Spleen (tissue), 13 donors: ENCODE measurements at places on chromosomes 4 and X. TPM values are rescaled to one million over a fixed set of nuclear protein-coding genes. Genes with fewer than 3 reads are reported as not detected.
A peak's percentile ranks its signal among the peaks of the same experiment; 100 is the strongest.

GRCh38 chr4:183304067-183304466 is 16.0 kb downstream of the CLDN22 start:
- no peaks in the 10 kb centered on the region for H3K27me3 ChIP-seq
- no peak overlapping the region for H3K4me3 ChIP-seq
- no peak for DNase-seq
- no peak overlapping the region for H3K27ac ChIP-seq
- no peaks in the 10 kb centered on the region for H3K36me3 ChIP-seq

- H3K36me3 ChIP-seq: no peaks in the 10 kb centered on the region
- no peak overlapping the region for H3K4me3 ChIP-seq
- no peaks in the 10 kb centered on the region for H3K4me1 ChIP-seq
- H3K27ac ChIP-seq: no peak overlapping the region
These were observed 96.9 kb upstream of the PSAPL1 start for GRCh38 chr4:7531640-7531994.

- peak; percentile 90 for DNase-seq
- H3K4me1 ChIP-seq: peaks cover 18% of the 10 kb centered on the region
- H3K27me3 ChIP-seq: no peaks in the 10 kb centered on the region
- peak overlapping the region; percentile 84 for H3K4me3 ChIP-seq
- peak overlapping the region; percentile 95 for H3K27ac ChIP-seq
These were observed 743 bp downstream of the ANTXR2 start for GRCh38 chr4:80072228-80072743.

GRCh38 chrX:97863261-97863660 is 979.6 kb downstream of the RPA4 start:
- DNase-seq: no peak
- H3K4me1 ChIP-seq: no peaks in the 10 kb centered on the region
- H3K27ac ChIP-seq: no peak overlapping the region
- H3K36me3 ChIP-seq: no peaks in the 10 kb centered on the region

GRCh38 chr4:44806071-44806470 is 79.7 kb upstream of the GNPDA2 start:
- no peak for DNase-seq
- no peaks in the 10 kb centered on the region for H3K36me3 ChIP-seq
- H3K4me3 ChIP-seq: no peak overlapping the region
- H3K27me3 ChIP-seq: no peaks in the 10 kb centered on the region

DNA sequence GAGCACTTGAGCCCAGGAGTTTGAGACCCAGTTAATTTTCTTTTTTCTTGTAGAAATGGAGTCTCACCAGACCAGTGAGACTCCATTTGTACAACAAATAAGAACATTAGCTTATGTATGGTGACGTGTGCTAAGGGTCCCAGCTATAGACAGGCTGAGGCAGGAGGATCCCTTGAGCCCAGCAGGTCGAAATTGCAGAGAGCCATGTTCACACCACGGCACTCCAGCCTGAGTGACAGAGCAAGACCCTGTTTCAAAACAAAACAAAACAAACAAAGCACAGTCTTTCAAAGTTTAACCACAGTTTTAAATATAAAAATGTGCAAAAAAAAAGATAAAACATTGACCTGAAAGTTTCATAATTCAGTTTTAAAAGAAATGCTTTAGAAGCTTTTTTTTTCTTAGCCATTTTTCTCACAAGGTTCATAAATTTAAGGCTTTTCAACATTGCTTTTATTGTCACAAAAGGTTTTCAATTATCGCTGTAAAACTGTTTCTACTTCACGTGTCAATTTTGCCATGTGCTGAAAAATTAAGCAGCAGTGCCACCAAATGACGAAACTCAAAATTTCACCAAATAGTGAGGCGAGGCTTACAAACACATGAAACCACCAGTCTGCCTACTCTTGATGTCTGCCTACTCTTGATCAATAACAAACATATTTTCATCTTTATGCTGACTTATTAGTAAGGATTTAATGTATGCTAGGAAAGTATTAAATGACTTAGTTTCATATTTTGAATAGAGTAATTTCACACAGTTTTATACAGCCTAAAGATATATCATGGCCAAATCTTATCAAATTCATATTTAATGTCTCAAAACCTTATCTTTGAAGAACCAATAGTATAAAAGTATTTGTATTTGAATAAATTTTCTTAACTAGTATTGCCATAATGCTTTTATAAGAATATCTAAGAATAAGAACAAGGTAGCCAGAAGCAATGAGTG is 126.3 kb downstream of the NEK1 start:
- no peak overlapping the region for H3K4me3 ChIP-seq
- no peaks in the 10 kb centered on the region for H3K27me3 ChIP-seq
- no peak for DNase-seq
- H3K4me1 ChIP-seq: no peaks in the 10 kb centered on the region

GRCh38 chr4:174427571-174428140 is 94.6 kb downstream of the HPGD start:
- no peak overlapping the region for H3K27ac ChIP-seq
- DNase-seq: no peak
- H3K27me3 ChIP-seq: no peaks in the 10 kb centered on the region
- H3K36me3 ChIP-seq: no peaks in the 10 kb centered on the region
- H3K4me3 ChIP-seq: no peak overlapping the region

- peaks cover 8% of the 10 kb centered on the region for H3K4me1 ChIP-seq
- H3K4me3 ChIP-seq: no peak overlapping the region
- no peaks in the 10 kb centered on the region for H3K36me3 ChIP-seq
- H3K27ac ChIP-seq: no peak overlapping the region
- no peak for DNase-seq
These were observed 59.4 kb upstream of the FBXW7 start for GRCh38 chr4:152594978-152595925.

- no peaks in the 10 kb centered on the region for H3K36me3 ChIP-seq
- H3K27me3 ChIP-seq: no peaks in the 10 kb centered on the region
- no peaks in the 10 kb centered on the region for H3K4me1 ChIP-seq
- H3K4me3 ChIP-seq: no peak overlapping the region
These were observed 60.2 kb downstream of the CHRNA9 start for GRCh38 chr4:40395166-40395900.

DNA sequence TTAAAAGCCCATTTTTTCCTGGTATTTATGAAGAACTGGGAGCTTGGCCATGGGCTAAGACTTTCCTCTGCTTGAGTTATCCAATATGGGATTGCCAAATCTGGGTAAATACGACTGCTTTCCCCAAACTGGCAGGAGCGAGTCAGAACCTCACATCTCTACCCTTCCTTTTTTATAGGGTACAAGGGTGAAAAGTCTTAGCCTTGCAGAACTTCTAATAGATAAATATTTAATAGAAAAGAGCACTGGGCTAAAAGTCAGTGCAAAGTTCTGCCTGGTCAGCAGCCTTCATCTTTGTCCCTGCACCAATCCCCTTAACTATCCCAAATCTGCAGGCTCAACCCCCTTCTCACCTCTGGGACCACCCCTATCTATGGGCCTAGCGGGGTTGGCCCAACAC is 61.6 kb upstream of the ACSL1 start:
- no peak for DNase-seq
- no peak overlapping the region for H3K27ac ChIP-seq
- no peaks in the 10 kb centered on the region for H3K36me3 ChIP-seq
- no peaks in the 10 kb centered on the region for H3K27me3 ChIP-seq
- peaks cover 12% of the 10 kb centered on the region for H3K4me1 ChIP-seq

GRCh38 chr4:145507636-145508035 is 26.0 kb downstream of the SMAD1 start:
- peak overlapping the region; percentile 52 for H3K27ac ChIP-seq

DNA sequence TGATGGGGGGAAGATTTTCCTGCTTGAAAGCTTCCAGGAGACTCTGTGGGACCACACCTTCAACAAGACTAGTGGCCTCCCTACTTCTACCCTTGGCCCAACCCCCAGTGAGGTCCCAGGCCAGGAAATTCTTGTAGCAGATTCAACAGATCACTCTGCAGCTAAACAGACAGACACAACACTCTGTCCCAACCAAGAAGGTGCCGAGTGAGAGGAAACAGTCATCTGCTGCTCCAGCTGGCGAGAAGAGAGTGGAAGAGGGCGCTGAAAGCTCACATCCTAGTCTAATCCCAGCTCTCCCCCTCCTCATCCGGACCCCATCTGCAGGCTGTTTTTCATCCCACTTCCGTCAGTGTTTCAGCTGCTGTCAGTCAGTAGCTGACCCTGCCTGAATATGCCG is 63.4 kb downstream of the CHRDL1 start:
- H3K27ac ChIP-seq: no peak overlapping the region
- no peak overlapping the region for H3K4me3 ChIP-seq
- H3K27me3 ChIP-seq: no peaks in the 10 kb centered on the region
- DNase-seq: no peak
- H3K36me3 ChIP-seq: no peaks in the 10 kb centered on the region
- no peaks in the 10 kb centered on the region for H3K4me1 ChIP-seq

- H3K27ac ChIP-seq: no peak overlapping the region
- no peaks in the 10 kb centered on the region for H3K27me3 ChIP-seq
- DNase-seq: no peak
- H3K4me1 ChIP-seq: peaks cover 3% of the 10 kb centered on the region
- no peaks in the 10 kb centered on the region for H3K36me3 ChIP-seq
These were observed 9.7 kb upstream of the EOLA2 start for GRCh38 chrX:149948016-149948415.

DNA sequence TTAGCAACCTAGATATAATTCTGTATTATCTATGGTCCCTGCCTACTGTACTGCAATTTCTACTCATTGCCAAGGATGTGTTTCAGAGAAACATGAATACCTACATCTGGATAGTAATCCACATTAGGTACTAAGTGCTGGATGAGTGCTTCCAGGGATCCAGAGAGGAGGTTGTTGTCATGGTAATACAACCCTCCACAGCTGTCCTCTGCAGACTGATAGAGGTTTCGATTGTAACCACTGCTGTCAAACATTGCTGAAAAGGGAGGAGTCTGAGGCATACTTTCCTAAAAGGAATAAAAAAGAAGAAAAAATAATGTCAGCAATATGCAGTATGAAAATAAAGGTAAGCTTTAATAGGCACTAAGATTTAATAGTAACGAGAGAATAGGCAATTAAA is 12.5 kb downstream of the RASGEF1B start:
- no peak overlapping the region for H3K4me3 ChIP-seq
- H3K36me3 ChIP-seq: peaks cover 43% of the 10 kb centered on the region
- H3K4me1 ChIP-seq: peaks cover 40% of the 10 kb centered on the region
- no peaks in the 10 kb centered on the region for H3K27me3 ChIP-seq
- no peak overlapping the region for H3K27ac ChIP-seq

- H3K27me3 ChIP-seq: no peaks in the 10 kb centered on the region
- no peak overlapping the region for H3K27ac ChIP-seq
- no peaks in the 10 kb centered on the region for H3K4me1 ChIP-seq
- no peak overlapping the region for H3K4me3 ChIP-seq
- no peaks in the 10 kb centered on the region for H3K36me3 ChIP-seq
- no peak for DNase-seq
These were observed 96.6 kb upstream of the OTUD4 start for GRCh38 chr4:145277011-145277410.

GRCh38 chrX:108468486-108468885 is 28.8 kb downstream of the COL4A5 start:
- no peaks in the 10 kb centered on the region for H3K36me3 ChIP-seq
- no peak overlapping the region for H3K4me3 ChIP-seq
- H3K27me3 ChIP-seq: no peaks in the 10 kb centered on the region
- DNase-seq: no peak
- no peaks in the 10 kb centered on the region for H3K4me1 ChIP-seq

DNA sequence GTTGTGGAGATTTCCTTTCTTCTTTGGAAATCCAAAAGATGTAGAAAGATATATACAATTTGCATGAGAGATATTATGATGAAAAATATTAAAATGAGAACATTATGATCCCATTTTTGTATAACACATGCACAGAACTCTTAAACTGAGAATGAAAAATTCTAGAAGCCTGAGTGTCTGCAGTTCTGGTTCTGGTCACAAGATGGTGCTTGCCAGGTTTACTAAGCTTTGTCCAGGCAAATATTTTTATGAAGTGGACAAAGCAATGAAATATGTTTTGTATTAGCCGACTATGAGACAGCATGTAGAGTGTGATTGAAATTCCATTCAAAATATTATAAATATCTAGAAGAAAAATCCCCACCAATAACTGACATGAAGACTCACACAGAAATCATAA is 2.2 kb downstream of the PWWP3B start:
- H3K36me3 ChIP-seq: no peaks in the 10 kb centered on the region
- no peaks in the 10 kb centered on the region for H3K27me3 ChIP-seq
- H3K4me1 ChIP-seq: no peaks in the 10 kb centered on the region
- H3K27ac ChIP-seq: no peak overlapping the region

DNA sequence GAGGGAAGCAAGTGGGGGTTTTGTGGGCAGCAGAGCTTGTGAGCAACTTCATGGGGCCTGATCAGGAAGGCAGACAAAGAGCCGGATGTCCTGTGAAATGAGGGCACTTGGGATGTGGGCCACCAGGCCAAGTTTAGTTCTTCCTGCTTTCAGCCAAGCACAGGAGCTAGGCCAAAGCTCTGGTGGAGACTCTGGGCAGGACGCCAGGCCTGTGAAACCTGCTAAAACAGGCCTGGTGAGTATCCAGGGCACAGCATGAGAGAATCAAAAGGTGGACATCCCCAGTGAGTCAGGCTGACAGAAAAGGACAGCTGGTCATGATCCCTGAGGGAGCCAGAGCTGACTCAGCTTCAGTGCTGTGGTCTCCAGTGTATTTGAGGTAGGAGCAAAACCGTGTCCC is 95.7 kb downstream of the NPNT start:
- no peaks in the 10 kb centered on the region for H3K4me1 ChIP-seq
- H3K27ac ChIP-seq: peak overlapping the region; percentile 50
- no peaks in the 10 kb centered on the region for H3K27me3 ChIP-seq
- DNase-seq: peak; percentile 85

AKAP4 gene
- total RNA-seq: not detected

CT83 gene
- not detected for total RNA-seq

GYPA gene
- total RNA-seq: 0.60 TPM

ASB12 gene
- total RNA-seq: 0.59 TPM

CCNQ gene
- total RNA-seq: 26.5 TPM

ATP1B4 gene
- total RNA-seq: not detected

GLRA2 gene
- not detected for total RNA-seq

FAM9B gene
- not detected for total RNA-seq

BCOR gene
- 30.6 TPM for total RNA-seq

S100G gene
- total RNA-seq: not detected

ETDA gene
- not detected for total RNA-seq
